ENCODE measurements at places on chromosomes 2 and 18. TPM values are rescaled to one million over a fixed set of nuclear protein-coding genes. Genes with fewer than 3 reads are reported as not detected.
A peak's percentile ranks its signal among the peaks of the same experiment; 100 is the strongest.

- no peak for DNase-seq
These were observed 31.0 kb downstream of the INSIG2 start for GRCh38 chr2:118119158-118119727.

DNA sequence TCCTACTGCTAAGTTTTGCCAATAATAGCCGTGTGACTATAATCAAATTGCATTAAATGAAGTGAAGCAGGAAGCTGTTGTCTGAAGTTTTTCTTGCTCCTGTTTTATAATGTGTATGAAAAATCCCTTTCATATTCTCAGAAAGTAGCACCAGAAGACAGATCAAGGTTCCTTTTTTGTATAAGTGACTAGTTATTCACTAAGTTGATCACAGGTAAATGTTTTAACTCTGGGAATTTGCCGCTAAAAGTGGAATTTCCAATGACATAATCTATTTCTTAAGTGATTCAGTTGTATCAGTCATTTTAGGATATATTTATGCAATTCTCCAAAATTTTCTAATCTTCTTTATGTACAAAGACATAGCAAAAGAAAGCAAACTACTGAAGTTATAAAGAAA is 99.6 kb downstream of the DPP4 start:
- no peak for DNase-seq

DNA sequence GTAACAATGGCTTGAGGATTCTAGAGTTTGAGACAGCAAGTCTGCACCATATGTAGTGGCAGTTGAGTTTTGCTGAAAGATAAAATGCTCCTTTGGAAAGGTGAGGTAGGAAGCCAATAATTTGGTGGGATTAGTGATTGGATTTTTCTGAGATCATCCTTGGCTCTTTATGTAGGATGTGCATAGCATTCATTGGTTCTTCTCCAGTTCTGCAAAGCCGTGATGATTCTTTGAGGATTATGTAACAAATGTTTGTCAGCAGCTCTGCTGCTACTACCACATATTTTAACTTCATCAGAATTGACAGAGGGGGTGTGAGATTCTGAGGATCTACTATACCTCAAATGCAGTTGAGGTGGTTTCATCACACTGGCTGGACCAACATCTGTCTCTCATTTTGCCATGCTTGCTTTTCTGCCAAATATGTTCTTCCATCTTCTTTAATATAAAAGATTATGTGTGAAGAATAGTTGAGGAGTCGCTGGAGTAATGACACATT is 188.9 kb upstream of the RASGRP3 start:
- DNase-seq, result no peak

DNA sequence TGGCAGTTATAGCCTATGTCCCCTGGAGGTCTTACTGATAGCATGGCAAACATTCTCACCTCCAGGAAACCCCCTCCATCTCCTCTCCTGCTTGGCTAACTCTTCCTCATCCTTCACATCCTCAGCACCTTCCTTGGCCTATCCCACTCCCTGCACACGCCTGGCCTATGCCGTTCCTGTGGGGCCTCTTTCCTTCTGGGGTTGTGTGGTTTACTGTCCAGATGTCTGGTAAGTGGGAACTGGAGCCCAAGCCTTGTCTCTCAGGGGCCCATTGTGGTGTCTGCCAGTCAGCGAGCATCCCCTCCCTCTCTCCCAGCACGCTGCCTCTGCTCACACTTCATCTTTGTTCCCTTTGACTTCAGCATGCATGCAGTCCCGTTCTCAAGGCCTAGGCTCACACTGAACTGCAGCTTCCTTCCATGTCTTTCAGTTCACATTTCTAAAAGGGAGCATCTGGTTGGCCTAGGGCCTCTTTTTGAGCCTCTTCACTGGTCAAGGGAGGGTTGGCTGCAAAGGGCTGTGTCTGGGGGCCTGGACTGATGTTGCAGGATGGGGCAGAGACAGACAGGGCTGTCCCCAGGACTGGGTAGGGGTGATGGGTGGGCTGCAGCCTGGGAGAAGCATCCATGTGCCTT is 13.1 kb downstream of the SPR start:
- DNase-seq, result no peak

GRCh38 chr2:144041612-144042011 is 478.3 kb downstream of the ZEB2 start:
- DNase-seq, result no peak

DNA sequence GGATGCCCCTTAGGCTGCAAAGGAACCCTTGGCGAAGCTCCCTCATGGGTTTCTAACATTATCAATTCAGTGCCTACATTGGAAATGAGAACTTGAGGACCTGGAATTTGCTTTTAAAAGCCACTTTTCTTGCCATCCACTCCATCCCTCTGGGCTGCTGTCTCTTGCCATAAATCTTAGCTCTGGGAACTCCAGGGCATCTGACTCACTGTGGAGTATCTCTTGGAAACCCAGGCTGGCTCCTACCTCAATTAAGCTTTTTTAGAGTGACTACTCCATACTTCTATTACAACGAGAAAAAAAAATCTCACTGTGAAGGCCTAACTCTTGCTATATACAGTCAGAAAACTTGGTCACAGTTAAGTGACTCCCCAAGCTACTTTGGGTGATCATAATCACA is 227.2 kb upstream of the SETBP1 start:
- DNase-seq, result no peak

- no peak for DNase-seq
These were observed 268.7 kb downstream of the LOXHD1 start for GRCh38 chr18:46388286-46388685.

GRCh38 chr2:226086190-226086589 is 686.7 kb downstream of the NYAP2 start:
- DNase-seq, result no peak

DNA sequence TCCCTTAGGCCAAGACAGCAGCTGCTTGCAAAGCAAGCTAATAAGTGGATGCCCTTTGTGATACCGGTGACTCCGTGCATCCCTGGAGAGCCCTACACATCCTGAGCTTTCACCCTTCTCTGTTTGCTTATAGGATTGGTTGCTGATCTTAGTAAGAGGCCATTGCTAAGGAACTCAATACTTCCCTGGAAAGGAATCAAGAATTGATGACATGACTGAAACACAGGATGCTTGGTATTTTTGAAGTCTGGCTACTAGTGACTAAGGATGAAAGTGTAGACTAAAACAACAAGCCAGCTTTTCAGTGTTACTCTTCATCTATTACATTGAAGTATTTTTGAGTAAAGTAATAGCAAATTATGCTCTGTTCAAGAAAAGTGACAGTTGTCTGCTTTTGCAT is 123.0 kb upstream of the SERPINE2 start:
- DNase-seq, result no peak

GRCh38 chr18:23870676-23871380 is 143.7 kb upstream of the TTC39C start:
- no peak for DNase-seq

DNA sequence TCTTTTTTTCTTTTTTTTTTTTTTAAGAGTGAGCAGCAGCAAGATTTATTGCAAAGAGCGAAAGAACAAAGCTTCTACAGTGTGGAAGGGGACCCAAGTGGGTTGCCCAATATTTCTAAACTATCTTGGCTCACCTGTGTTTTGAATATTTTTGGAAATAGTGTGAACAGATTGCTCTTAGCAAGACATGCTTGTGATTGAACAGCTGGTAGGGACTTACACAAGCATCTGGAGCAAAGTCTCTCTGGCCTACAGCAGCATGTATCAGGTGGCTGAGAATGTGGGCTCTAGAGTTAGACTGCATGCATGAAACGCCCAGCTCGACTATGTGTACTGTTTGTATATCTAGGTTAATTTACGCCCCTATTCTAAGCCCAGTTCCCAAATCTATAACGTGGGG is 40.3 kb upstream of the FBXO11 start:
- no peak for DNase-seq

DNA sequence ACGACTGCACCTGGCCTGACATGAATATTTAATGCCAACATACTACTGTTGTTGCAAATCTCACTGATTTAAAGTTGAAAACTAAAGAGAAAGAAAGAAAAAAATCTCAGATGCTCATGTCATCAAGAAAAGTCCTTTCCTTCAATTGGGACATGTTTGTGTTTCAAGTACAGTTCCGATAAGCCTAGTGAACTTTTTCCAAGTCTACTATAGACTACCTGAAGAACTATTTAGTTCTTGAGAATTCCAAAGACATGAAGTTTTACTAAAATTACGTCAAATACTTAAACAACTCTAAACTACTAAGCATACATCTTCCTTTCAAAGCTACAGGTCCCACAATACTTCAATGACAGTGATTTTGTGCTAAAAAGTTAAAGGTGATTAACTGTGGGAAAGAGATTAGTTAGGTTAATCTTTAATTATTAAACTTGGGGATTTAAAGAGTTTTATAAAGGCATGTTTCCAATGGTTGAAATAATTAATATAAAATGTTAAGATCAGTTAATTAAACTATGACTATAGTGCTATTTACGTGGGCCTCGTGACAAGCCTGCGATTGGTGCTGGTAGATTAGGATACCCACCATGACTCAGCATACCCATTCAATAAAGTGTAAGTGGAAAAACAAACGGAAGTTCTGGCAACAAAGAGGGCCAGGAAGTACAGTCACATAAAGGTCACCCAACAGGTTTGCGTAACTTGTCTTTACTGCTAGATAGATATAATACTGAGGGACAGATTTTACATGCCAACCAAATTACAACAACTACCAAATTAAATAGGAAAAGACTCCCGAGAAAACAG is 55.5 kb downstream of the SEPTIN10 start:
- DNase-seq, result peak; percentile 29

- DNase-seq, result no peak
These were observed 75.5 kb downstream of the SLC4A3 start for GRCh38 chr2:219702796-219703545.

GRCh38 chr2:135890835-135891234 is 14.6 kb upstream of the MCM6 start:
- DNase-seq, result no peak

- DNase-seq, result no peak
These were observed 134.6 kb downstream of the CYP26B1 start for GRCh38 chr2:72012886-72013574.

GRCh38 chr18:75246721-75247610 is 36.4 kb downstream of the TSHZ1 start:
- no peak for DNase-seq

DNA sequence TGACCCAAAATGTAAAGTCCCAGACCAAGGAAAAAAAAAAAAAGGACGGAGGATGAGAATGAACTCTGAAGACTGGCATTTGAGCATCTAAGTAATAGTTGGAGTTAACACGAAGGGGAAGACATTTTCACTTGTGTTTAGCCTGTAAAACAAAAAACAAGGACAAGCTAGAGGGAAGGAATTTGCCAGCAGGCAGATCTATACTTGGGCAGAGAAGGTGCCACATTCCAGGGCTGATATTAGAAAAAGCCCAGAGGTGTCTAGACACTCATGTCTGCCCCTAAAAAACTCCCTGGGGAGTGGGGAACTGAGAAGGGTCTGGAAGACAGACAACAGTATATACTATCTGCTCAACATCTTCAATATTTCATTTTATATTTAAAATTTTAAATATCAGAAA is 171.1 kb downstream of the ZEB2 start:
- DNase-seq, result no peak

DNA sequence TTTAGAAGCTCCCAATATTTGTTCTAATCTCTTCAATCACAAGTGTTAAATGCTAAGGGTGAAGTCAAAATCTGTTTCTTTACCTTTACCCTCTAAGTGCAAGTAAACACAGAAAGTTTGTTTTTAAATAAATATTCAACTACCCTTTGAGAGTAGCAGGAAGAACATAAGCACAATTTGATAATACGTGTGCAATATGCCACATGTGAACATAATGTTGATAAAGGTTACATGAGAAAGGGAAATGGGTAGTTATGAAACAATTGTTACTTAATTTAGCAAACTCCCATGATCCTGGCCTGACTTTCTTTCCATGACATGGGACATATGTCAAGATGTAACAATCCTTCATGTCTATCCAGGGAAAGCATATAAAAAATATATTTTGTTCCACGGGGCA is 7.1 kb downstream of the SPRED2 start:
- no peak for DNase-seq

DNA sequence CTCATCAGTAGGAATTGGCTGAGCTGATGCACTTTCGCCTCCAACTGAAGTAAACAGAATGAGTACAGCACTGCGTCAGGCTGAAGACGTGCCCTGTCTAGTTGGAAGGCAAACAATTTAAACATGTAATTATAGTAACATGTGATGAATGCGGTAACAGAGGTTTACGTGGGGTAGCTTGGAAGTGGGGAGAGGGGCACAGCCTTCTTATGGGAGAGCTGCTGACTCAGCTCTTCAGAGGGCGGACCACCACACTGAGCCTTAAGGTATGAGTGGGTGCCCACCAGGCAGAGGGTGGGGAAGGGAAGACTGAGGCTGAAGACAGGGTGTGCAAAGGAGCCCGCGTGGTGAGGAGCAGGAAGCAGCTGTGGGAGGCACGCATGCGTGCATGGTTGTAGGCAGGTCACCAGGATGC is 6.2 kb upstream of the EHD3 start:
- no peak for DNase-seq

DNA sequence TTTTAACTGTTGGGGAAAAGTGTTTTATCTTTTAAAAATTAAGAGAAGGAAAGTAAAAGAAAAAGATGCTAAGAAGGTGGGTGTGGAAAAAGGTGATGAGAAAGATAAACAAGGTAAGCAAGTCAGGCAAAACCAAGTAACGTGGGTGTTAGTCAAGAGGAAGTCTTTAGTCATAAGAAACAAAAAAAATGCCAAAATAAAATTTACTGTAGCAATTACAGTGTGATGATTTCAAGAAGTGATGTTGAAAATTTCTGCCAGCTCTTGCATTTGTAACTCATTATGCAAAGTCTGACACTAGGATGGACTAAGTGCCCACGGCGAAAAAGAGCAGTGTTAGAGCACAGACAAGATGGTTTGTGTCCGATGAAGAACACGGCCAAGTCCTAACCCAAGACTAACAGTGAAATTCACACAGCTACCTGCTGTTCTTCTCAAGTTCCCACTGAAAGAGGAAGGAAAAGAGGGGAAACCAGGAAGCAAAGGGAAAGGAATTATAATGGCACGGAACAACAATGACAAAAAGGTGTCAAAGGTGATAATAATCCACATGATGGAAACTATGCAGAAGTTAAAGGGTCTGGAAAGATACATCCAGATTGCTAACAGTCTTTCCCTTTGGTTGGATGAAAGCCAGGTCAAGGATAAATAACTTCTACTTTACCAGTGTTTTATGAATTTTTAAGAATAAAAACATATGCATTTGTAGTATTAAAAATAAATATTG is 34.1 kb downstream of the NOL10 start:
- DNase-seq, result no peak

GRCh38 chr18:52069201-52069600 is 270.8 kb upstream of the DCC start:
- DNase-seq, result no peak

Gene LCT
- not detected for total RNA-seq

Gene PARD6G
- 2.5 TPM for total RNA-seq

Gene CROCC2
- 0.06 TPM for total RNA-seq

Gene DTNA
- total RNA-seq, result 2.7 TPM
